Sigmoid colon (tissue), 7 donors: ENCODE measurements at places on chromosomes 13 and 19. TPM values are rescaled to one million over a fixed set of nuclear protein-coding genes. Genes with fewer than 3 reads are reported as not detected.

GRCh38 chr13:111217641-111218040 is 102.5 kb downstream of the ARHGEF7 start:
- no peaks in the 10 kb centered on the region for H3K27me3 ChIP-seq
- no peak for DNase-seq
- H3K4me1 ChIP-seq, result peaks cover 43% of the 10 kb centered on the region
- H3K4me3 ChIP-seq, result no peak overlapping the region

The GPR12 gene
- not detected for total RNA-seq

DNA sequence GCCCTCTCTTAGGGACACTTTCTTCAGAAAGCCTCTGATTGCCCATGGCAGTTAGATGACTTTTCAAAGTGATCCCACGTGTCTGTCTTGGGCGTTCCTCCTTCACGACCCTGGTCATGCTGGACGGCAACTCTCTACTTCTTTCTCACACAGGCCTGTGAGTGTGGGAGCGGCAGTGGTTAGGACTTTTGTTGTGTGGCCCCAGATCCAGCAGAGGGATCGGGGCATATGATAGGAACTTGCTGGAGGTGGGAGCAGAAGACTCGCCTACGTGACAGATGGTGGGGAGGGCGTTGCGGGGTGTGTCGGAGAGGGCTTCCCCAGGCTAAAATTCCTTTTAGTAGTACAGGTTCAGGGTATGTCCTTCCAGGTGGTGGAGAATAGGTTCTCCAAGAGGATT is 289.5 kb upstream of the MAB21L1 start:
- H3K36me3 ChIP-seq, result no peaks in the 10 kb centered on the region
- peaks cover 3% of the 10 kb centered on the region for H3K4me1 ChIP-seq
- H3K27ac ChIP-seq, result no peak overlapping the region
- no peaks in the 10 kb centered on the region for H3K27me3 ChIP-seq
- no peak for DNase-seq

DNA sequence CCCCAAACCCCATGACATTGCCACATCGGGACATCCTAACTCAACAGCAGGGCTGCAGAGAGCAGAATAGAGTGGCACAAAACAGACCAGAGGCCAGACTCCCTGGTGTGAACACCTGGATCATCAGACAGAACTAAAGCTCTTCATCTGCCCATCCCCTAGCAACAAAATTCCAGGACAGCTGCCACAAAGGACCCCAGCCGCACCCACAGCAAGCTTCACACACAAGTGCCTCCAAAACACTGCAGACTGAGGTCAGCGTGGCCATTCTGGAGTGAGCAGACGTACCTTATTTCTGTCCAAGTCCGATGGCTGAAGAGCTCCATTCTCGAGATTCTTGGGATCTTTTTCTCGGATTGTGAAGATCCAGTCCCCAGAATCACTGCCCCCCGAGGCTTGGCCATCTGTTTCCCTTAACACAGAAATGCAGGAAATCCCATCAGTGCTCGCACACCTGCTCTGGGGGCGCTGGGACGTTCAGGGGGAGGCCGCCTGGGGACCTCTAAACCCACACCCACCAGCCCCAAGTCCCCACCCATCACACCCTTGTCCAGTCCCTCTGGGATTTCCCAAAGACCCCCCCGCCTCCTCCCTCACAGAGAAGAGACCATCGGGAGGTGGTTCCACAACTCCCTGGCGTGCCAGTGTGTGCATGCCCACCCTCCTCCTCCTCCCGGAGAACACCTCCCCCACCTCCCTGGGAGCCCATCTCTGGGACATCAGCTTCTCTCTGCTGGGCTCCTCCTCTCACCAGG is 115.2 kb downstream of the STK24 start:
- H3K4me3 ChIP-seq, result no peak overlapping the region
- H3K27ac ChIP-seq, result no peak overlapping the region
- H3K4me1 ChIP-seq, result no peaks in the 10 kb centered on the region
- H3K27me3 ChIP-seq, result no peaks in the 10 kb centered on the region
- peaks cover 27% of the 10 kb centered on the region for H3K36me3 ChIP-seq

The KLK3 gene
- not detected for total RNA-seq

The GNG8 gene
- total RNA-seq, result not detected

The SIGLEC12 gene
- not detected for total RNA-seq

DNA sequence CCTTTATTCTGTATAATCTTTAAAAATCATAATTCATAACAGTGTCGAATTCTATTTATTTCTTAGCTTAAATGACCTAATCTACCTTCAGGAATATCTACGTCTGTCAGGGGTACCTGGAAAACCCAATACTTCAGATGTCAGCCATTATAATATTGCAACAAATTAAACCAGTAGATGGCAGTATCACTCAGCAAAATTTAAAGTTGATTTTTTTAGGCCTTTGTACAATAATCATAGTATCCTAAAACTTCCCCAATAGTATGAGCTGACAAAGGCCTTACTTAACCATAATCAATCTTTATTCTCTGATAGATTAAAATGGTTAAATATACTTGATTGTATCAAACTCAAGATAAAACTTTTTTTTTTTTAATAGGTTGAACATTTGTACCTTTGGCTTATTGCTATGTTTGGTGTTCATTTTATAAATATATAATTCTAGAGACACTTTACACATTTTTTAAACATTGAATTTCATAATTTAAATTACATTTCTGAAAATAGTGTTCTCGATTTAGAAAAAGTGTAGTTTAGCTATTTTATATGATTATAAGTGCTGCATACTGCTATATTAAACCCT is 830.2 kb upstream of the SPRY2 start:
- H3K27ac ChIP-seq, result no peak overlapping the region
- H3K4me1 ChIP-seq, result no peaks in the 10 kb centered on the region
- no peaks in the 10 kb centered on the region for H3K36me3 ChIP-seq
- no peak overlapping the region for H3K4me3 ChIP-seq

DNA sequence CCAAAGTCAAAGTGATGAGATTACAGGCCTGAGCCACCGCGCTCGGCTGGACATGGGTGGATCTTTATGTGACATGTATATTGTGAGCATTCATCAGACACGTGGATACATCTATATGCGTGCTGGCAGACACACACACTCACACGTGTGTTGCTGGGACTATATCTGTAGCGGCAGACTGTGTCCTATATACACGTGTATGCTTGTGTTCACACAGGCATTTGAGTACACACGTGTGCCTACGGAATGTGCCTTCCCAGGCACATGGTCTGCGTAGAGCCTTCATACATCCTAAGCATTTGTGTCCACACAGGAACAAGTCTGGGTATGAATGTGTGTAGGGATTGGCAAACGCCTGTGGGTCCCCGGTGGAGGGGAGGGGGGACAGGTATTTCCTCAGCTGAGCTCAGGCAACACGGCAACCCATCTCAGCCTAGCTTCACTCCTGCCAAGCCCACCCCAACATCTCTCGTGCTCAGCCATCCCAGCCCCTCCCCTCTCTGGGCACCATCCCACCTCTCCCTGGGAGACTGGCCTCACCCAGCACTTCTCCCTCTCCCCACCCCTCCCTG is 2.6 kb downstream of the UNC13A start:
- DNase-seq, result no peak
- H3K4me1 ChIP-seq, result peaks cover 14% of the 10 kb centered on the region
- H3K27me3 ChIP-seq, result peaks cover 70% of the 10 kb centered on the region
- H3K4me3 ChIP-seq, result no peak overlapping the region
- H3K27ac ChIP-seq, result no peak overlapping the region
